Esophagus muscularis mucosa (tissue), 4 donors: ENCODE measurements at places on chromosomes 7 and 10. TPM values are rescaled to one million over a fixed set of nuclear protein-coding genes. Genes with fewer than 3 reads are reported as not detected.

ATOH7 gene
- not detected for total RNA-seq

GRM8 gene
- not detected for total RNA-seq

FAM13C gene
- total RNA-seq = 46.1 TPM

GRCh38 chr10:6250745-6251144, 48.0 kb downstream of the PFKFB3 start:
- DNase-seq = no peak
